ENCODE measurements at places on chromosomes 5 and 9.

DNA sequence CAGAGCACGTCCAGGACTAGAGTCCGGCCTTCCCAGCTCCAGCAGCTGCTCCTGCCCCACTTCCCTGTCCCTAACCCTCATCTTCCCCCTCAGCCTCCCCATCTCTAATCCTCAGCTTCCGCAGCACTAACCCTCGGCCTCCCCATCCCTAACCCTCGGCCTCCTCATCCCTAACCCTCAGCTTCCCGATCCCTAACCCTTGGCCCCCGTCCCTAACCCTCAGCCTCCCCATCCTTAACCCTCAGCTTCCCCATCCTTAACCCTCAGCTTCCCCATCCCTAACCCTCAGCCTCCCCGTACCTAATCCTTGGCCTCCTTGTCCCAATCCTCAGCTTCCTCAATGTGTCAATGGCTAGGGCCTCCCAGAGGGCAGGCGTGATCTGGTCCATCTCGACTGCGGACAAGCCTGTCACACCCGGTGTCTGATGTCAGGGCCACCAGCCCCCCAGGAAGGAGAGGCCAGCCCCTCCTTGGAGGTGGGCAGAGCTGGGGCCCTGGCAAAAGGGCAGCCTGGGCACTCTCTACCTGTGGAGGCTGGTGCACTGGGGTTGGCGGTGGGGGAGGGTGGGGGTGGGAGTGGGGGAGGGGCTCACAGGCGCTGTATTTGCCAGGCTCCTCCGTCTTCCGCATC lies 1.4 kb downstream of the OBP2B start:
- no peak for DNase-seq

DNA sequence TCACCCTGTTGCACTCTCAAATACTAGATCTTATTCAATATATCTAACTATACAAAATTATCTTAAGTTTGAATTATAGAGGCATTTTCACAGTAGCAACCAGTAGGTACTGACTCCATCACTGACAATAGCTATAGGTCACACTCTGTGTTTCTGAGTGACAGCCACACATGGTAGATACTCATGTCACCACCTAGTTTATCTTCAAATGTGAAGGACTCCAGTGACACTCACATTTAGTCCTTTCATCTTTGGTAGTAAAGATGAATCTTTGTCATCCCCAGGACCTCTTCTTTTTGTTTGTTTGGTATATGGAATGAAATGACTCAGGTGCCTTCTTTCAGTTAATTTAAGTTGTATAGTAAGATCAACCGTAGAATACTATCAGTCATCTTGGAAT lies 102.5 kb upstream of the DHFR start:
- DNase-seq = no peak

- no peak for DNase-seq
Observed at GRCh38 chr9:108445431-108446071, 410.2 kb downstream of the ACTL7B start.

DNA sequence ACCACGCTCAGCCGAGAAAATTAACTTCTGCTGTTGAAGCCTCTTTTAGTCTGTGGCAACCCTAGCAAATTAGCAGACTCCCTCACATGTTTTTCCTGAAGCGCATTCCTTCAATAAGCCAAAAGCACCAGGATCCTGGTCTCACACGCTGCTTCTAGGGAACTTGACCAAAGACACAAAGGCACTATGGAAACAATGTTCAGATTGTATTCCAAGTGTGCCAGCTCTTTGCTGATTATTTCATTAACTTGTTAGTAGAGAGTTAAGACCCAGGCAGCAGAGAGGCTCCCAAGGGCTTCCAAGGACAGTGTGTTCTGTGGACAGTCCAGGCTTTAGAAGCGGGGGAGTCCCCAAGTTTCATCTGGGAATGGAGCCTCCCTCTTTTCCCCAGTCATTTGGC lies 94.4 kb upstream of the BASP1 start:
- DNase-seq = no peak

- DNase-seq = no peak
Observed at GRCh38 chr9:98275159-98275558, 19.7 kb upstream of the TBC1D2 start.

GRCh38 chr5:102625928-102626327 lies 127.1 kb upstream of the SLCO6A1 start:
- DNase-seq = no peak

DNA sequence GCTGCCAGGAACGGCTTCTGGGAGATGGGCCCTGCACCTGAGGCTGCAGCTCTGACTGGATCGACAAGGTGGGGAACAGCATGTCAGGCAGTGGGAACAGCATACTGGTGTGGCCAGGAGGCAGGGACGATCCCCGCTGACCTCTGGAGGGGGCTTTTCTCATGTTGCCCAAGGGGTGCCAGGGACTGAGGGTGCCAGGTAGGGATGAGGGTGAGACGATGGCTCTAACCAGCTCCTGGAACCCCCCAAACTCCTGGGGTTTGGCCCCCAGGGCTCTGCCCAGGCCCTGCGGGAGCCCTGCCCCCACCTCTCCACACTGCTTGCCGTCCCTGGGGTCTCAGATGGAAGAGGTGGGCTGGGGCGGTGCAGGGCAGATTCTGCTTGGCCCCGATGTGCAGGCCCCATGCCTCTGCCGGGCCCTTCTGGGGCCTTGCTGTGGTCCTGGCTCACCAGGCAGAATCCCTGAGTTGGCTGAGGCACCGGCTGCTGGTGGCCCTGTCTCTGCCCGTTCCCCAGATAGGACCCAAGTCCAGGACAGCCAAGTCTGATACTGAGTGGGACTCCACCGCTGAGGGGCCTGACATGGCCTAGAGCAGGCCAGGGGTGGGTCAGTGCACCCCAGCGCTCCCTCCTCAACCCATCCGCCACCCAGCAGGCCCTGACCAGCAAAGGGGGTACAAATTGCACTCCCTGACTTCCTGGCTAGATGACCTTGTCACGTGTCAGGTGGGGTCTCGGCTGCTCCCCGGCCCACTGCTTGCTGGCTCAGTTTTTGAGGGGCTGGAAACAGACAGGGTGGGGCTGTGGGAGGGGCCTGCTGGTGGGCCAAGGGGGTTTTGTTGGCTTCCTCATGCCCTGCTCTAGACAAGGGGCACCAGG lies 28.4 kb upstream of the RNF130 start:
- DNase-seq = no peak

GRCh38 chr5:66454186-66455078 lies 141.8 kb upstream of the MAST4 start:
- DNase-seq = no peak

DNA sequence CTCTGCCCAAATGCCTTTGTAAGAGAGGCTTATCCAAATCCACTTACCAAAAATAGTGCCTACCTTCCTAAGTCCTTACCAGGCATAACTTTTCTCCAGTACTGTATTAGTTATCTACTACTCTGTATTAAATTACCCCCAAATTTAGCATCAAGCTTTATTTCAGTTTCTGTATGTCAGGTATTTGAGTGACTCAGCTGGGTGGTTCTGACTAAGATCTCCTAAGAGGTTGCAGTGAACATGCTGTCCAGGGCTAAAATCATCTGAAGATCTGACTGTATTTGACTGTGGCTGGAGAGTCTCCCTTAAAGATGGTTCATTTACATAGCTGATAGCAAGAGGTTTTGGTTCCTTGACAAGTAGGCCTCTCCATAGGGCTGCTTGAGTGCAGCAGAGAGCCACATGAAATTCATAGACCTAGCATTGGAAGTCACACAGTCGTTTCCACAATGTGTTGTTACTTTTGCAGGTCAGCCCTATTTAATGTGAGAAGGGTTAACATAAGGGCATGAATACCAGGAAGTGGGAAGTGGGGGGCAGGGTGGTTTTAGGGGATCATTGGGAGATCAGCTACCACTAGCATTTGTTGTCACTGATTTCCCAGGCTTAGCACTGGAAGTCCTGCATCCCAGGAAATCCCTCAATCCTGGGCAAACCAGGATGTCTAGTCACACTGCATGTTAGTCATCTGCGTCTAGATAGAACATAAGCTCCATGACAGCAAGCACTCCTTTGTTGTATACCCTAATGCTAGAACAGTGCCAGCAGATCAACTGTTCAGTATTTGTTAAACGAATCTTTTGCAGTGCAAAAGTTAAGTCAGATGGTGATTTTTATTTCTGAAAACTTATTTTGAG lies 2.0 kb upstream of the ZNF622 start:
- DNase-seq = no peak

DNA sequence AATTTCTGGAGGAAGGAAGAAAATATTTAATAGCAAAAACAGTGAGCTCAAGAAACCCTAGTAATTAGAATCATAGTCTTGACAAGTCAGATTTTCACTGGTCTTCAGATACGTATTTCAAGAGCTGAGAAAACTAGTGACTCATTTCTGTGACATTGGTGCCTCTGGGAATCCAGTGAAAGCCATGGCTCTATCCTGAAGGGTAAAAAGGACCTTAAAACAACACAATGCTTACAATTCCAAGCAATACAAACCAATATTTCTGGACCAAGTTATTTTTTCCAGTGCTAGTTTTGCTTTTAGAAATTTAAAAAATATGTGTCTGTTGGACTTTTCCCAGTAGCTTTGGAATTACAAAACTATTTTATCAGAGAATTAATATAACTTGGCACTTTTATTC lies 140.3 kb downstream of the LPAR1 start:
- DNase-seq = no peak

DNA sequence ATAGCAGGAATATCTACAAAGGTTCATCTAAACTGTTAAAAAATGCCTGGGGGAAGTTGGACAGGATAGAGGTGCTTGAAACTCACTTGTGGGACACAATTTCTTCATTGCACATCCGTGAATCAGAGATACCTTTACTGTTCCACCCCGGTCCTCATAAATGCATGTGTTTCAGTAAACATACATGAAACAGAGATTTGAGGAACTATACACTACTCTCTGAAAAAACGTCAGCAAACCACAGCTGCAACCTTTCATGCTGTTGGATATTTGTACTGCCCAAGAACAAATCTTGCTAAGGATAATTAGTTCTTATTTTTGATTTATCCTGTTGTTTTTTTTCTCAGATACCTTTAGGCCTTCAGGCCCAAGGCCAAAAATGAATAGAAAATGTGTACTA lies 337.3 kb downstream of the KDM4C start:
- DNase-seq = no peak

GRCh38 chr5:1246711-1247431 lies 21.7 kb downstream of the SLC6A18 start:
- DNase-seq = no peak

- DNase-seq = no peak
Observed at GRCh38 chr5:149071756-149072155, 8.9 kb upstream of the SH3TC2 start.

- DNase-seq = no peak
Observed at GRCh38 chr9:98249771-98250170, 5.7 kb downstream of the TBC1D2 start.

DNA sequence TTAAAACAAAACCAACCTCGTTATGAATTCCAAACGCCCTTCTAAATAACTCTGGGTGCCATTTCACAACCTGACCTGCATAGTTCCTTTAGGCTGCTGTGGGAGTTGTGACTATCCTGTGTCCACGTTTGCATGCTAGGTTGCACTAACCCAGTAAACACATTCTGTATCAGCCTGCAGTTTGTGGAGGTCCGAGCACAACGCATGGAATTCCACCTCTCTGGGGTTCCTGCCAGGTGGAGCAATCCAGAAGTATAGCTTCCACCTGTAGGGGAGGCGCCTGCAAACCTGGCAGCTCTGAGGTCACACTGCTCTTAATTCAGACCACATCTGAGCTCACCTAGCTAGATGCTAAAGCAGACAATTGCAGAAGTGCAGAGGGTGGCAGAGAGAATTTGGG lies 57.2 kb downstream of the MARCHF3 start:
- no peak for DNase-seq

- no peak for DNase-seq
Observed at GRCh38 chr5:171617817-171618591, 167.6 kb upstream of the SMIM23 start.

- DNase-seq = no peak
Observed at GRCh38 chr9:95796029-95796428, 79.5 kb upstream of the ERCC6L2 start.

GRCh38 chr5:76341651-76342334 lies 61.3 kb upstream of the IQGAP2 start:
- no peak for DNase-seq

DNA sequence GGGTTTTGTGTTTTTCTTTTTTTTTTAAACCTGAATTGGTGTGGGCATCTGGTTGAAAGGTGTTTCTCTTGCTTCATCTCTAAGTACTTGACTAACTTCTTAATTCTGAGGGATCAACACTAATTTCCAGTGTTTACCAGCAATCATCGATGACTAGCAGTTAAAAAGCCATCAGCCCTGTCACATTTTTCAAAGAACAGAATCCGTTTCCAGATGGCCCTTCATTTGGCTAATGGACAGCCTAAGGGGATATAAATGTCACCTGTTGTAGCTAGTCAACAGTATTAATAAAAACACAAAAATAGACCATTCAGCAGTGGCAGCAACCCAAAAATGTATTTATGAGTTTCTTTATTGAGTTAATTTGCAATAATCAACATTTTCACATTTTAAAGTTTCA lies 1076.5 kb downstream of the MAT2B start:
- DNase-seq = no peak

- no peak for DNase-seq
Observed at GRCh38 chr5:174436750-174437149, 287.6 kb upstream of the MSX2 start.

DNA sequence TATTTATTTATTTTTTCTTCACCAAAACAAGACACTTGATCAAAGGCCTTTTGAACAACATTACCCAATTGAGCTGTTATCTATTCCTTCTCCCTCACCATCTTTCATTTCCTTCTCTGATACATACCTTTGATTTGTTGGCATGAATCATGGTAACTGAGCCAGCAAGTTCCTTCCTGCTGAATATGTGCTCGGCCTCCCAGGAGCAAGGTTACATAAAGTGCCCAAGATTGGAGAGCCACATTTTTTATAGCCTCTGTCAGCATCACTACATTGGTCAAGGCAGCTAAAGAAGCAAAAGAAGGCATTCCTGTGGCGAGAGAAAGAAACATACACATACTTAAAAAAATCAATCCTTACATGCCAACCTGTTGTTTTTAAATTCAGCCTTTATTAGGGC lies 369.6 kb downstream of the CYLC2 start:
- DNase-seq = no peak

DNA sequence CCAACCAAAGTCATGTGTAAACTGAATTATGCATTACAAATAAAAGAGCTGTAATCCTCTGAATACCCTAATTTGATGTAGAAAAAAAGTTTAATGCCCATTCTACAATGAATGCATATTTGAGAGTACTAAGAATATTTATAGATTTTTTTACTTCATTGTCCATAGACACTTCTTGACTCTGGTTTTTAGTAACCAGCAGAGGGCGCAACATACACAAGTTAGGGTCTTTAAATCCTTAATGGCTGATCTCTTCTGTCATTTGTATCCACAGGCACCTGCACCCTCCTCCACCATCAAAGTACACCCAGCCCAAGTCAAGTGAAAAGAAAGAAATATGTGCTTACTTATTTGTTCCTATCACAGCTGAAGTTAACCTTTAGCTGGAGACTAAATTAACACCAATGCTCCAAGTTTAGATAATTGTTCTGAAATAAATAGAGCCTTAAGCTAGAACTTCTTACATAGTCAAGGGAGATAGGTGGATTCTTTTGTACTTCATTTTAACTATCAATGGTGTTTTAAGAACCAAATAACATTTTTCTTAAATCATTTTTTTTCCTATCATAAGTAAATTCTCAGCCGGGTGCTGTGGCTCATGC lies 524.2 kb upstream of the DAB2 start:
- peak; percentile 41 for DNase-seq
